Activated T-cell treated with anti-CD3 and anti-CD28 coated beads for 4 hours (primary cell): ENCODE measurements at places on chromosomes 5 and 9.

DNA sequence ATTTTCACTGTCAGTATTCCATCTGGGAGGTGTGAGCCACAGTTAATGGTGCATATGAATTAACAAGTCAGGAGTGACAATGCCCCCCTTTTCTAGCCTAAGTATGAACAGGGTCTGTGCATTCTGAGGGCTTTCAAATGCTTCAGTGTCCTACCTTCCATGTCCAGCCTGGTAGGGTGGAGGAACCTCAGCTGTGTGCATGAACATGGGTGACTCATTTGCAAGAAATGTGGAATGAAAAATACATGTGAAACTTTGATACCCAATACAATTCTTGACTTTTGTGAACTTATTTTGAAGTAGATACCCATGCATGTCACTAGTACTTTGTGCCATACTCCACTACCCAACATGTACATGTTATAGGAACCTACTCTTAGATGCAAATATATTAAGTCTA is 375.8 kb downstream of the SEMA5A start:
- DNase-seq: no peak

- no peak for DNase-seq
Measured at GRCh38 chr5:15887093-15887492, 292.5 kb downstream of the MARCHF11 start.

DNA sequence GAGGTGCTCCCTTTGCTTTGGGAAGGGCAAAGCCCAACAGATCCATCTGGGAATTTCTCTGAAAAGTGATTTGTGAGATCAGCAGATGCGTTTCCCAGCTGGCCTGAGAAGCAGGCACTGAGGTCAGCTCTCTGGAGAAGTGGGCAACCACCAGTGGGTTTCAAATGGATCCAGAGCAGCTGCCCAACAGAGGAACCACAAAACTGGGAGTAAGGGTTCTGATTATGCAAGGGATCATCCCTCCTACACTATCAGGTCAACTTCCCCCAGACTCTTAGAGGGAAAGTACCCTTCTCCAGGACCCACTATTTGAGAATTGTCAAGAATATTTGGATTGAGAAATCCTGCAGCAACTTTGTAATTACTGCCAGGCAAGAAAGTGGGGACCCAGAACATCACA is 21.7 kb downstream of the CCL28 start:
- no peak for DNase-seq

- no peak for DNase-seq
Measured at GRCh38 chr5:174281855-174282254, 236.3 kb downstream of the NSG2 start.

GRCh38 chr5:75108931-75109596 is 56.7 kb upstream of the GCNT4 start:
- no peak for DNase-seq

DNA sequence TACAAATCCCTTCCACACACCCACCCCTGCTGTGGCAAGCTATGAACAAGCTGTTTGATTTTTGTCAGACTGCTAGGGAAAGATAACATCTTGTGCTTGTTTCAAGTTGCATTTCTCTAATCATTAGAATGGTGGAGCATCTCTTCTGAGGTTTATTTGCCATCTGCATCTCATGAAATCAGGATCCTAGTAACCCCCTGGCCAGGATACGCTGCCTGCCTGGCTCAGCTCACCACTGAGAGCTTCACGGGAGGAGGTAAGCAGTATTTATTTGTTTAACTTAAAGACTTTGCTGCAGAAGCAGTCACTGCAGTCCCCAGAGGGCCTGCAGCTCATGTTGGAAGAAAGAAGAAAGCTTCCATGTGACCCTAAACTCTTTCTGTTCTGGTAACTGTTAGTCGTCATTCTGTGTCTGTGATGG is 83.3 kb upstream of the CXCL14 start:
- no peak for DNase-seq

- DNase-seq: peak; percentile 7
Measured at GRCh38 chr5:94849821-94850736, 231.6 kb downstream of the SLF1 start.

- no peak for DNase-seq
Measured at GRCh38 chr9:93209097-93209496, 25.2 kb downstream of the WNK2 start.

- no peak for DNase-seq
Measured at GRCh38 chr9:23145467-23145866, 680.6 kb downstream of the ELAVL2 start.

DNA sequence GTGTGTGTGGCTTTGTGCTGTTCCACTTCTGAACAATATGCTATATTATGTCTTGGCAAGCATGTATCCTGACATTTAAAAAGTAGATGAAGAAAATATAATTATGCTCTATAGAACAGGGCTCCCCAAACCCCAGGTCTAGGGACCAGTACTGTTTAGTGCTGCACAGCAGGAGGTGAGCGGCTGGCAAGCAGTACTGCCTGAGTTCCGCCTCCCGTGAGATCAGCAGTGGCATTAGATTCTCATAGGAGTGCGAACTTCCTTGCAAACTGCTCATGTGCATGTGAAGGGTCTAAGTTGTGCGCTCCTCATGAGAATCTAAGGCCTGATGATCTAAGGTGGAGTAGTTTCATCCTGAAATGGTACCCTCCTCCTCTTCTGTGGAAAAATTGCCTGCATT is 979.1 kb upstream of the CTNND2 start:
- no peak for DNase-seq

DNA sequence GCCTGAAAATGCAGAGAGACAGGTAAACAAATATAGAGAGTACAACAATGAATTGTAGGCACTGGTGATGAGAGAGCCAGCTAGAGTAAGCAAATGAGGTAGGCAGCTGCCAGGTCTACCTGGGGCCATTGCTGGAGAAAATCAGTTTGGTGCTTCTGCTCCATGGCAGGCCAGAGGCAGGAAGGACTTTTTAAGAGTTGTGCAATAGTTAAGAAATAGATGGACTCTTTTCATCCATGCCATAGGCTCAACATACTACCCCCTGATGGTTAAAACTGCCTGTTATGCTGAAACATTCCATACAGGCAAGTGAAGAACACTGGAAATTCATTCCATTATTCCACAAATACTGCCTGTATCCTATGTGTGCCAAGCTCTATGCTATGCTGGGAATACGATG is 86.5 kb upstream of the CCDC112 start:
- DNase-seq: no peak

DNA sequence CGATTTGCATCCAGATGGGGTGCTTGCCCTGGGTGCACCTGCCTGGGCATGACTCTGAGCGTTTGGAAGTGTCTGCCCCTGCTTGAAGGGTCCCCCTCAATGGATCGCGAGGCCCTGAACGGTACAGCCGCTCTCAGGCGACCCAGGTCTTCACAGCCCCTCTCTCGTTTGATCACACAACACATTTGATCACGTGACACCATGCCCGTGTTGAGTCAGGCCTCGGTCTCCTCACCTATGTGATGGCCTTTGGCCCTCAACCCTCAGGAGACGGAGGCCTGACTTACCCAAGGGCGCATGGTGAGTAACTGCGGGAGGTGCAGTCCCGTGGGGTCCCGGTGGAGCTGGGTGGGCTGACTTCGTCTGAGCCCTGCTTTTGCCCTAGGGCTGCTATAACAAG is 3.0 kb upstream of the ASB6 start:
- no peak for DNase-seq

DNA sequence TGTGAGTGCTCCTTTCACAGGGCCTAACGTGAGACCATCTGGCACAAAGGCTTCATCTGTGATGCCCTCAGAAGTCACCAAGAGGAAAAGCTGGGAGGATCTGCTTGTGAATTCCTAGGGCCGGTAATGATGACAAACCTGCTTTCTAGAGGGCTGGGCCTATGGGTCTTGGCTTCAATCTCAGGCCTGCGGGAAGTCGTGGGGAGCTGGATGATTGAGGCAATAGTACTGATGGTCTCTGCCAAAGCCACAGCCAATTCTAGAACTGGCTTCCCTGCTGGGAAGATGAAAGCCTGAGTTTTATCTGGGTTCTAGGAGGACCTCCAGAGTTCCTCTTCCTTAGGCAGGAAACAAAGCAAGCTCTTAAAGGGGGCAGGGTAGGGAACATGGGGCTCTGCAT is 102.7 kb downstream of the TMEM215 start:
- no peak for DNase-seq

- no peak for DNase-seq
Measured at GRCh38 chr5:21856987-21857386, 996.2 kb downstream of the CDH12 start.
